Lower leg skin (tissue), 4 donors: ENCODE measurements at places on chromosomes 1 and 21. TPM values are rescaled to one million over a fixed set of nuclear protein-coding genes. Genes with fewer than 3 reads are reported as not detected.

Gene NBPF26
- 35.4 TPM for total RNA-seq

Gene CD52
- total RNA-seq: 2.0 TPM

Gene SLC44A3
- 5.4 TPM for total RNA-seq

Gene TSSK3
- total RNA-seq: 0.84 TPM

Gene APOBEC4
- total RNA-seq: not detected

Gene SRRM1
- 118 TPM for total RNA-seq

Gene MRPL24
- total RNA-seq: 44.9 TPM

Gene KCNK2
- 0.34 TPM for total RNA-seq

Gene RFX5
- 16.9 TPM for total RNA-seq

Gene ANXA9
- 95.7 TPM for total RNA-seq

Gene RIPPLY3
- not detected for total RNA-seq

Gene CCDC185
- not detected for total RNA-seq

Gene IVL
- total RNA-seq: 250 TPM

Gene IL10
- not detected for total RNA-seq

Gene SYT14
- total RNA-seq: 0.04 TPM

Gene KCNT2
- total RNA-seq: 0.79 TPM

Gene MYOG
- total RNA-seq: not detected

Gene ZBTB8A
- 2.8 TPM for total RNA-seq

Gene BMP8B
- total RNA-seq: 1.1 TPM

Gene ARHGAP30
- total RNA-seq: 8.5 TPM

Gene ASCL5
- total RNA-seq: not detected

Gene LRRC38
- 2.1 TPM for total RNA-seq

Gene NFIA
- 29.2 TPM for total RNA-seq

Gene TMCO4
- 20.3 TPM for total RNA-seq

Gene HES3
- not detected for total RNA-seq

Gene FAM72D
- 0.29 TPM for total RNA-seq

Gene LMX1A
- total RNA-seq: not detected

Gene DCST2
- 7.5 TPM for total RNA-seq

Gene CCDC30
- 0.38 TPM for total RNA-seq

Gene C1orf210
- 28.2 TPM for total RNA-seq

Gene SYCP1
- total RNA-seq: 0.29 TPM

Gene TMPRSS2
- total RNA-seq: 18.8 TPM
